ENCODE measurements at places on chromosomes 4 and X.

DNA sequence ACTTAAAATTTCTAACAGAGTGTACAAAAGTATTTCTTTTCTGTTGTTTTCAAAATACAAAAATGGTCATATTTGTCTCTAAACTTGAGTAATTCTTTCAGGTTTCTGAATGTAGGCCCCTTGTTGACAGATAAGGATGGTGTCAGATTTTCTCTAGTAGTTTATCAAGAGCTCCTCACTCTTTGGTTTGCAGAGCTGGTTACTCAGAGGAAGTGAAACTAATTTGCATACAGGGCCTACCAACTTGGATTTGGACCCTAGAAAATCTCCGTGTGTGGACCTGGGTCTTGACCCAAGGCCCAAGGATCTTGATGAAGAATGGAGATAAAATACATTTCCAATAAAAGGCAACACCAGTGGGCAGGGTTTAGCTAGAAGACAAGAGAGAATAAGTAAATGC lies 433 bp upstream of the ADH6 start:
- no peak for DNase-seq

DNA sequence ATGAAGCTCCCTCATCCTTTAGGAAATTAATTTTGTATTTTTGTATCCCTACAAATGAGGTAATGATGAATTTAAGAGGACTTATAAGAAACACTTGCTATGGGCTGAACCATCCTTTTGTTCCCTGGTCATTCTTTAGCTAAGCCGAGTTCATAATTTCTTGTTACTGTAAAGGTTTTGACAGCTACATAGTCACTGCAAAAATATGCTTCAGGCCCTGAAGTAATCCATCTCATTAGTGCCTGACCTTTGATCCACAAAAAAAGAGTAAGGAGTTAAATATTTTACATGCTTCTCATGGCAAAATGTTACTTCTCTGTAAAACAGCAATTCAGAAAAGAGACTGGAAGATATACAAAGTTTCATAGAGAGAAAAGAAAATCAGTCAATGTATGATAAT lies 290.6 kb upstream of the SLIT2 start:
- DNase-seq: no peak

DNA sequence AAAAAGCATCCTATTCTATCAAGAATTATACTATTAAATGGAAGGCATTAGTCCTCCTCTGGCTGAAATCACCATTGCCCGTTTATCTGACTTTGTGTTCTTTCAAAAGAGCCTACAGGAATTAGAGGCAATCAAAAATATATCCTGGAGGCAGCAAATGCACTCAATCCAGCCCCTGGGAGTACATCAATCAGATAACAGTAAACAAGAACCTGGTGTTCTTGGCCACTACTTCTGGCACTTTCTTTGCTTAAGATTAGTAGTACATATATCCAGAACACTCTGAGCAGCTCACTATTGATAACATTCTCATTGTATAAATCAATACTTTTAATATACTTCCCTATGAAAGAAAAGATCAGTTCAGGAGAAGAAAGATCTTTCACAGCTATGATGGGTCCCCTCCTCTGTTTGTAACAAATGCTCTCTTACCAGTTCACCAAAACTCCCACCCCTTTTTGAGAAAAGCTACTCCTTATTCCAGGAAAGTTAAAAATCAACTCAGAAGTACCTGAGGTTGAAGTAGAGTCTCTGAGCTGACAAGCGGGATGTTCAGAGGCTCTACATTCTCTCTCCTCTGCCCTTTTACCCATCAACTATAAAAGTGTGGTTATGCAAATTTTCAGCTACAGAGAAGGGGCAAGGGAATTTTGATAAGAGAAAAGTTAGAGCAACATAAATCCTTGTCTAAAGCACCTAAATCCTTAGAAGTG lies 176.0 kb downstream of the COX18 start:
- DNase-seq: no peak

GRCh38 chr4:8205749-8206611 lies 6.9 kb downstream of the SH3TC1 start:
- no peak for DNase-seq

DNA sequence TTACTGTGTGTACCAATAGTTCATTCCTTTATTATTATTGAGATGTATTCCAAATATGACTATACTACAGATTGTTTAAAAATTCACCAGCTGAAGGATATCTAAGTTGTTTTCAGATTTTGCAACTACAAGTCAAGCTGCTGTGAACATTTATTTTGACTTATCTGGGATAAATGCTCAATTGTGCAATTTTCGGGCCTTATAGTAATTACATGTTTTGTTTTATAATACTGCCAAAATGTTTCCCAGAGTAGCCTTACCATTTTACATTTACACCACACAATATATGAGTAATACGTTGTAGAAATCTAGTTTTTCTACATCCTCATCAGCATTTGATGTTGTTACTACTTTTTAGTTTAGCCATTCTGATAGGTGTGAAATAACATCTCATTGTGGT lies 179.6 kb downstream of the ANTXR2 start:
- no peak for DNase-seq

GRCh38 chrX:150375243-150375770 lies 12.2 kb downstream of the MAMLD1 start:
- DNase-seq: no peak

GRCh38 chrX:47620303-47620685 lies 637 bp upstream of the SYN1 start:
- no peak for DNase-seq
